ENCODE measurements at places on chromosomes 7 and 10.

GRCh38 chr7:156842740-156843140, 50.2 kb downstream of the LMBR1 start:
- DNase-seq = no peak

DNA sequence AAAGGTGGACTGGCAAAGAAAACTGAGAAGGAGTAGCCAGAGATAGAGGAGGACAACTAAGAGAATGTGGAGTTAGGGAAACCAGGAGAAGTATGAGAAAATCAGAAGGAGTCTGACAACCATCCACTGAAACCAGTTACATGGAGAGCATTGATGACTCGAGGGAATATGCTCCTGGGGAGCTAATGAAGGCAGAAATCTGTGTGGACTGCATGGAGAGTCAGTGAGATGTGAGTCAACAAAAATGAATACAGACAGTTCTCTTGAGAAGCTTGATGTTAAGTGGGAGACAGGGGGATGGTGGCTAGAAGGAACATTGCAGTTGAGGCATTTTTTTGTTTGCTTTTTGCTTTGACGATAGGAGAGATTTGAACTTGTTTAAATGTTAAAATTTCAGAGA, 34.3 kb upstream of the ZNF32 start:
- no peak for DNase-seq

GRCh38 chr10:75211007-75211691, 553 bp downstream of the VDAC2 start:
- no peak for DNase-seq

GRCh38 chr10:107487284-107487683, 322.8 kb upstream of the SORCS1 start:
- DNase-seq = no peak

GRCh38 chr7:108045154-108045553, 42.2 kb upstream of the LAMB1 start:
- DNase-seq = no peak
